ENCODE measurements at places on chromosomes 13 and 19.
A peak's percentile ranks its signal among the peaks of the same experiment; 100 is the strongest.

DNA sequence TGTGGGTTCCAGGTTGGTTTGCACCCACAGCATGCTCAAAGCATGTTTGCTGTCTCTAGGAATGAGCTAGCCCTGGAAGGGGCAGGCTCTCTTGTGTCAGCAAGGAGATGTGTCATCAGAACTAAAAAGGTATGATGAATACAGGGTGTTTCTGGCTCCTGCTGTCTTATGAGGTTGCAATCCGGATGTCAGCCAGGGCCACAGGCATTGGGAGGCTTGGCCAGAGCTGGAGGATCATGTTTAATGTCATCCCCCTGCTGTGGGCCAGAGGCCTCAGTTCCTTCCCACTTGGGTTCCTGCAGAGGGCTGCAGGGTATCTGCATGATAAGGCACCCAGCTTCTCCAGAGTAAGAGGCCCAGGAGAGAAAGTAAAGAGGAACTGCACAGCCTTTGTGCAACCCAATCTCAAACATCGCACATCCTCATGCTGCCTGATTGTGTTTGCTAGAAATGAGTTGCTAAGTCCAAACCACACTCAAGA is 193.6 kb downstream of the COL4A1 start:
- DNase-seq, result peak; percentile 88

- no peak for DNase-seq
These were observed 47.1 kb downstream of the COL4A2 start for GRCh38 chr13:110354123-110354627.

- no peak for DNase-seq
These were observed 14.8 kb downstream of the AXL start for GRCh38 chr19:41233748-41234240.

- DNase-seq, result no peak
These were observed 21.4 kb downstream of the MIR17HG start for GRCh38 chr13:91368676-91369440.

DNA sequence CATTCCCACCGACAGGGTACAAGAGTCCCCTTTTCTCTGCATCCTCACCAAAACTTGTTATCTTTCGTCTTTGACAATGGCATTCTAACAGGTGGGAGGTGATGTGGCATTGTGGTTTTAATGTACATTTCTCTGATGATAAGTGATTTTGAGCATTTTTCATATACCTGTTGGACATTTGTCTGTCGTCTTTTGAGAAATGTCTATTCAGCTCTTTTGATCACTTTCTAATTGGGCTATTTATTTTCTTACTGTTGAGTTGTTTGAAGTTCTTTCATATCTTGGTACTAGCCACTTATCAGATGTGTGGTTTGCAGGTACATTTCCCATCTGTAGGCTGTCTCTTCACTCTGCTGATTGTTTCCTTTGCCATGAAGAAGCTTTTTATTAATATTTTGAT is 219.0 kb upstream of the SOX1 start:
- DNase-seq, result no peak

DNA sequence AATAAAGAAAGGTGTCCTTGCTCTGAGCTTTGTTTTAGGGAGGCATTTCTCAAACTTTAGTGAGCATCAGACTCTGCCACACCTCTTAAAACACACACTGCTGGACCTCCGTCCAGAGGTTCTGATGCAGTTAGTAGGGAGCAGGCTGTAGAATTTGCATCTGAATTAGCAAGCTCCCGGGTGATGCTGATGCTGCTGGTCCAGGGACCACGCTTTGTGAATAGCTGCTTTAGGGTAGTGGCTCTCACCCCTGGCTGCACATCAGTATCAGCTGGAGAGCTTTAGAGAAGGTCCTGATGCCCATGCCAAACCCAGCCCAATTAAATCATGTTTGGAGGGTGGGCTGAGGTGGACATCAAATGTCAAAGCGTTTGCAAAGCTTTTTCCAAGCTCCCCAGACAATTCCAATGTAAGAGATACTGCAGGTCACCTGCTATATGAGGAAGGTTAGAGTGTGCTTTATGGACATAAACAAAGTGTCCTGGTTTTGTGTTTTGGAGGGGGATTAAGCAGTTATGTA is 3.6 kb downstream of the HTR2A start:
- DNase-seq, result no peak

GRCh38 chr13:99542788-99543406 is 41.6 kb downstream of the TM9SF2 start:
- DNase-seq, result no peak

DNA sequence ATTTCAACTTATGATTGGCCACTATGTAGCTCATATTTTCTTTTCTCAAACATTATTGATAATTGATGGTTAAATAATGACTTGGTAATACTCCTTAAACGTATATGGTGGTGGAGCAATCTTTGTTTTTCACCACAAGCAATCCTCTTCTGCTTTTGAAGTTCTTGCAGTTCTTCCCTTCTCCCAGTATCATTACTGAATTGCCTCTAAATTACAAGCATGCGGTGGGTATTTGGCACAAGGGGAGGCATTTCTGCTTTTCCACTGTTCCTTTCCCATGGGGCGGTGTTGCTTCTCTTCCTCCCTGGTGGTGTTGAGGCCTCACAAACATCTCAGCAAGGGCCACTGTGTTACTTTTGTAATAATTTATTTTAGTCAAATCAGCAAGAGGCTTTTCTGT is 234.4 kb upstream of the RXFP2 start:
- no peak for DNase-seq

GRCh38 chr13:100625447-100625846 is 36.9 kb upstream of the GGACT start:
- no peak for DNase-seq

GRCh38 chr19:16038196-16038695 is 38.0 kb upstream of the TPM4 start:
- no peak for DNase-seq

GRCh38 chr13:109673477-109673876 is 112.9 kb downstream of the IRS2 start:
- no peak for DNase-seq

DNA sequence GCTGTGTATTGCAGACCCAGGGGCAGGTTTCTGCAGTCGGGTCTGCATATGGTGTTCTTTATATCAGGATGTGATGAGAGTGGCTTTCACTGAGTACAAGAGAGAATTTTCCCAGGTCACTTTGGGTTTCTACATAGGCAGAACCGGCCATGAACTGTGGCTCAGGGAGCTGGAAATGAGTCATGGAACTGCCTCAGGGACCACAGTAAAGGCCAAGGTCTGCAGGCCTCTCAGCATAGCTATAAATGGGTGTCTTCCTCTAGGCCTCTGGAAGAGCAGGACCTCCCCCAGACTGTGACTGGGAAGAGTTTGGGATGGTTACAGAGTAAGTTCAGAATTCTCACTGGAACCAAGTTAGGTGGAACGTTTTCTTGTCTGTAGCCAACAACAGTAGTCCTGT is 51.8 kb upstream of the ZNF681 start:
- DNase-seq, result no peak

GRCh38 chr13:20099319-20099718 is 61.5 kb downstream of the GJA3 start:
- no peak for DNase-seq

DNA sequence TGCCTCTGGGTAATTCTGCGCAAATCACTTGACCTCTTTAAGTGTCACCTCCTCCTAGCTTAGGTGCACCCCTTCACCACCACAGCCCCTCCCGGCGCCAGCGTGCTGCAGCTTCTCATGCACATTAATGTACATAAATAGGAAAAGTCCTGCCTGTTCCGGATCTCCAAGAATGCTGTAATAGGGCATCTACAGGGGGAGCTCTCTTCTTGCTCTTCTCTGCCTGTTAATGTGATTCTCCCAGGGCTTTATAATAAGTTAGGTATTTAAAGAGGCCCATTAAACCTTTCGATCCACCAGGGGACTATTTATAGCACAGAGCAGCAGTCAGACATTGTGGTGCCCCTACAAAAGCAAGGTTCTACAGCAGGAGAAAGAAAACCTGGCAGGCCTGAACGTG is 35.3 kb downstream of the SOX1 start:
- no peak for DNase-seq

DNA sequence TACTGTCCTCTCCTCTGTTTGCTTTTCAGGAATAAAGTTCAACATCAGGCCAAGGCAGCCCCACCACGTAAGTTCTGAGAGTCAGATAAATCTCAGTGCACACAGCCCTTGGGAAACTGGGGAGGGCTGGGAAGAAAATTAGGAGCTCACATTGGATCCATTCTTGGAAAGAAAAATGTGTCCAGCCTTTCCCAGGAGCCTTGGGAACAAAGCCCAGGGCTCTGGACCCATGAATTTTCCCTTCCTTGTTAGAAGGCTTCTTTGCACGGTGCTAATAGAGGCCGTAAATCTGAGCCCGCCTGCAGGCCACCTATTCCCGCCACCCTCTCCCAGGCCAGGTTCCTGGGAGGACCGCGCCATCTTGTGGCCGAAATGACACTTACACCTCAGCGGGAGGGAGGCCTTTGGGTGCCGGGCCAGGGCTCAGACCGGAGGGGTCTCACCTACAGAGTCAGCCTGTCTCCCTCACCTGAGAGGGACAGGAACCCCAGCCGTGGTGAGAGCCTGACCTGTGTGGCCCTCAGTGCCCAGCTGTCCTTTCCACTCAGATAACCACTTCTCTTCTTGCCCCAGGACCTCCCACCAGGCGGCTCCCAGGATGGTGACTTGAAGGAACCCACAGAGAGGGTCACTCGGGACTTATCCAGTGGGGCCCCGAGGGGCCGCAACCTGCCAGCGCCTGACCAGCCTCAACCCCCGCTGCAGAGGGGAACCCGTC is 25.1 kb upstream of the KCTD15 start:
- DNase-seq, result no peak

DNA sequence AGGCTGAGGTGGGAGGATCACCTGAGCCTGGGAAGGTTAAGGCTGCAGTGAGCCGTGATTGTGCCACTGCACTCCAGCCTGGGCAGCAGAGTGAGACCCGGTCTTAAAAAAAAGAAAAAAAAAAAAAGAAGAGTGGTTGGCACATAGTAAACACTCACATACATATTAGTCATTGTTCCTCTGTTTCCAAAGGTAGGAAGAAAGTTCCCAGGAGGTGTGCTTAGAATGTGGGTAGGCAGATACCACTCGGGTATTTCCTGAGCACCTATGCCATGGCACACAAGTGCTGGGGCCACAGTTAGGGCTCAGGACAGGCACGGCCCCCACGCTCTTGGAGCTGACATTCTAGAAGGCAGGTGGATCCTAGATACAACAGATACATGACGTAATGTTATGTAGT is 41.4 kb downstream of the SIPA1L3 start:
- DNase-seq, result no peak

DNA sequence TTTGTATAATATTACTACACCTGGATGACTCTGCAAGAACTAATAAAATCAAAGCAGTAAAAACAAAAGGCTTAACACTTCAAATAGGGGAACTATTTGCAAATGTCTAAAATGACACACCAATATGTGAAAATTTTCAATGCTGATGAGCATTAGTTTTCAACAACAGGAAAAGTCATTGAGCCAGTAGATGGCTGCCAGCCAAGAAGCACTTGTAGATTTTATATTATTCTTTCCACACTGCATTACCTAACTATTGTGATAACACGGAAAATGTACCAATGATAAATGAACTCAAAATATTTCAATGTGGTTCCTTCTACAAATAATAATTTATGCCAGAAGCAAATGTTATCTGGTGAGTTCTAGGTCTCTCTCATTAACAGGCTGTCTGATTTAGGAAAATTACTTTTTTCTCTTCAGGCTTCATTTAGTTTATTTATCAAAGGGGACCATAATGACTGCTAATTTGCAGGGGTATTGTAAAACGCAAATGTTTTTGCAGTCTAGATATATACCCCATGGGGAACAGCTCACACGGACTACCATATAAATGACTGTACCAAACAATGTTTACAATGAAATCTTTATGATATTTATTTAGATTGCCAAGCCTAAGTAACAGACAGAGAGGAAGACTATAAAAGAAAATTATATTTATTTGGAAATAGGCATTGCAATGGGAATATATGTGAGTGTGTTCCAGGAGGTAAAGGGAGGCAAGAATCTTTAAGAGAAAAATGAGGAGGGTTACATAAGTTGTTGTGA is 407.8 kb downstream of the LIG4 start:
- no peak for DNase-seq

DNA sequence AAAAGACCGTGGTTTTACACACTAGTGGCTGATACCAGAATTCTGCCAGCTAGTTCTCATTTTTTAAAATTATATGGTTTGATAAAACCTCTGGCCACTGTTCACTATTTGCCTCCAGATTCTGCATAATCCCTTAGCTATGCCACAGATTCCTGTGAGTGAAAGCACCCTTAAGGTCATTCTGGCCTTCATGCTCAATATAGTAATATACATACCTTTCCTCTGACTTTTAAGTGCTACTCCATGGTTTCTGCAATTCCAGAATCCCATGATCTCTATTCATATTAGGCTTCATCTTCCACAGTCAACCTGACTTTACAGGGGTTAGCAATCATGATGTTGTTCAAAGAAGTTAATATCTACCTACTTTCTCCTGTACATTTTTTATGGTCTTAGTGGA is 274.1 kb upstream of the EDNRB start:
- no peak for DNase-seq

GRCh38 chr19:48501494-48502349 is 9.9 kb downstream of the LMTK3 start:
- DNase-seq, result peak; percentile 96

- no peak for DNase-seq
These were observed 13.5 kb downstream of the PTPRS start for GRCh38 chr19:5326986-5327623.

GRCh38 chr13:93116809-93117208 is 109.8 kb upstream of the GPC6 start:
- no peak for DNase-seq

DNA sequence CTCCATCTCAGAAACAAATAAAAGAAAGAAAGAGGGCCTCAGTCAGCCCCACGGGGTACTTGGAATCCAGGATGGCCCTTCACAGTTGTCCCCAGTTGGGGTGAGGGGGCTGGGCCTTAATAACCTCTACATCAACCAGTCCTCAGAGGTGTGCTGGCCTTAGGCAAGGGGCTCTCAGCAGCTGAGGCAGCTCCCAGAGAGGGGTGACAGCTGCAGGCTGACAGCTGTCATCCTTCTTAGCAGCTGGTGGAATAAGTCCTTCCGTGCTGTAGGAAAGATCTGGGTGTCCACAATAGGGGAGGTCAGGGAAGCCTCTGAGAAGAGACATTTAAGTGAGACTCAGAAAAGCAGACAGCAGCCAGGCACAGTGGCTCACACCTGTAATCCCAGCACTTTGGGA is 7.4 kb downstream of the BCAM start:
- DNase-seq, result no peak

GRCh38 chr13:86510792-86511191 is 711.6 kb upstream of the SLITRK6 start:
- DNase-seq, result no peak

DNA sequence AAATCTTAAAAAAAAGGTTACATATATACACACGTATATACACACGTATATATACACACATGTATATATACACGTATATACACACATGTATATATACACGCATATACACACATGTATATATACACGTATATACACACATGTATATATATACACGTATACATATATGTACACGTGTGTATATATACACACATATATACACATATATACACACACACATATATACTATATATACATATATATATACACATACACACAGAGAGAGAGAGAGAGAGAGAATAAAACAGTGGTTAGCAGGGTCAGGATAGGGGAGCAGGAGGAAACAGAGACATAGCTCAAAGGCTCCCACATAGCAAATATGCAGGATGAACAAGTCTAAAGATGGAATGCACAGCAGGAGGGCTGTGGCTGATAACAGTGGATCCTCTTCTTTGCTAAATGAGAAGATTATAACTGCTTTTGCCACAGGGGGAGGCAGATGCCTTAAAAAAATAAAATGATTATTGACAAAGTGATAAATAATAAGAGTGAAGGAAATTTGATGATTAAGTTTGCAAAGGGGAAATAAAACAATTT is 714.5 kb downstream of the UQCRFS1 start:
- no peak for DNase-seq

GRCh38 chr19:1566392-1567115 is 1.6 kb downstream of the MEX3D start:
- DNase-seq, result no peak
